ENCODE measurements at places on chromosomes 6 and 20. TPM values are rescaled to one million over a fixed set of nuclear protein-coding genes. Genes with fewer than 3 reads are reported as not detected.

DXO gene
- 57.1 TPM for total RNA-seq

PRL gene
- not detected for total RNA-seq

KCNG1 gene
- not detected for total RNA-seq

TMEM74B gene
- not detected for total RNA-seq

SMOC2 gene
- total RNA-seq, result 14.6 TPM

TFAP2B gene
- not detected for total RNA-seq

PBOV1 gene
- not detected for total RNA-seq

PANK2 gene
- 61.7 TPM for total RNA-seq

SOX4 gene
- total RNA-seq, result 6.7 TPM

SLC17A9 gene
- 3.1 TPM for total RNA-seq
